ENCODE measurements at places on chromosomes 4 and X.

GRCh38 chr4:9811806-9812205, 30.4 kb downstream of the DRD5 start:
- no peak for DNase-seq

- DNase-seq: no peak
Measured at GRCh38 chrX:41789374-41789773, 65.4 kb downstream of the GPR82 start.

- no peak for DNase-seq
Measured at GRCh38 chr4:124083711-124084110, 628.8 kb downstream of the ANKRD50 start.

DNA sequence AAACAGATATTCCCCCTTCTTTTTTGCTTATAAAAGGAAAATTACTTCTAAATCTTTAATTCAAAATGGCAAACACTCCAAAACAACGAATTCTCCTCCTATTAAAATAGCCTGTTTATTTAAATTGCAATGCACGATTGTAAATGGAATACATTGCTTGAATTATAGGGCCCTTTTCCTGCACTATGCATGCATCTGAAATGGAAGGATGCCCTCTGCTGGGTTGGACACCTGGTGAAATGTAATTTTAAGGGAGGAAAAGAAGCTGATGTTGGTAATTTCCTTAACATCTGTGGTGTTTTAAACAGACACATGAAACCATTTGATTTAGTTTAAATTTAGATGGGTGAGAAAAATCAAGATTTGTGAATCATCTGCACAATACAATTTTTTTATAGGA, 72.8 kb downstream of the GRXCR1 start:
- DNase-seq: no peak

DNA sequence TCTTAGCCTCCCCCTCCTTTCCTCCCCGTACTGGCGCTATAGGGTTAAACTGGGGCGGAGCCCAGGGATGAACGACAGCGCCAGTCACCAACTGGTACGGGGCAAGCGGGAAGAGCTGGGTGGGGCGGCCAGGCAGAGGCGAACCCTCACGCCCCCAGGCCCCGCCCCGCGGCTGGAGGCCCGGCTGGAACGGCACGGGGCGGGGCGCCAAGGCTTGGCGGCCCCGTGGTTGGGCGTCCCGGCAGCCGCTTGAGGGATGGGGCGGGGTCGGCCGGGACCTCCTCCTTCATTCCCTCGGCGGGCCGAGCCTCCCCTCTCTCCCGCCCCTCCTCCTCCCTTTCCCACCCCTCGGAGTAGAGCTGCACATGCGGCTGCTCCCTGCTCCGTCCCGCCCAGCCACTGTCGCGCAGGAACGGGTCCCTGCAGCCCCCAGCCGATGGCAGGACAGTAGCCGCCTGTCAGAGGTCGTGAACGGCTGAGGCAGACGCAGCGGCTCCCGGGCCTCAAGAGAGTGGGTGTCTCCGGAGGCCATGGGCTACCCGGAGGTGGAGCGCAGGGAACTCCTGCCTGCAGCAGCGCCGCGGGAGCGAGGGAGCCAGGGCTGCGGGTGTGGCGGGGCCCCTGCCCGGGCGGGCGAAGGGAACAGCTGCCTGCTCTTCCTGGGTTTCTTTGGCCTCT, at the start of gene EDA:
TSS of gene EDA (plus strand) at position 335 of the 678 bp plus-strand sequence.
- DNase-seq: peak; percentile 92

- DNase-seq: no peak
Measured at GRCh38 chrX:24347881-24348280, 12.6 kb upstream of the SUPT20HL1 start.

- no peak for DNase-seq
Measured at GRCh38 chr4:130335417-130336194, 1239.7 kb downstream of the C4orf33 start.

- DNase-seq: no peak
Measured at GRCh38 chr4:126328914-126329313, 1014.2 kb downstream of the FAT4 start.

DNA sequence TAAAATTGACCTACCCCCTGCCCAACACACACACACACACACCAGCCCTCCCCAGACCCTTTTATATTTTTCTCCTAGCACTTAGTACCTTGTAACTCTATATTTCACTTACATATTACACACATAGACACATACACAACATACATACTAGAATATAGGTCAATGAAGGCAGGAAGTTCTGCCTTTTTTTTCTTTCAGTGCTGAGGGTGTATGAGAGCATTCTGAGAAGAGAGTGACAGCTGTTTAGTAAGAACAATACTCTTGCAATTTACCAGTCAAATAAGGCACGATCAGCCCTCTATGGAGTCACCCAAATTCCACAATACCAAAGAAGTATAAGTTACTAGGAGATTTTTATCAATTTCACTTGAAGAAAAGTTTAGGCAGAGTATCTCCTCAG, 33.5 kb downstream of the ACE2 start:
- DNase-seq: no peak

GRCh38 chrX:31271615-31272471, 200.0 kb upstream of the FTHL17 start:
- no peak for DNase-seq

- no peak for DNase-seq
Measured at GRCh38 chrX:11439846-11440245, 146.6 kb downstream of the AMELX start.

- DNase-seq: no peak
Measured at GRCh38 chr4:102324730-102325129, 20.6 kb downstream of the SLC39A8 start.

GRCh38 chrX:71253253-71254091, 468 bp downstream of the ZMYM3 start:
- no peak for DNase-seq

GRCh38 chrX:132758759-132759158, 199.7 kb downstream of the HS6ST2 start:
- DNase-seq: no peak

- DNase-seq: no peak
Measured at GRCh38 chr4:129246910-129247461, 151.0 kb downstream of the C4orf33 start.

DNA sequence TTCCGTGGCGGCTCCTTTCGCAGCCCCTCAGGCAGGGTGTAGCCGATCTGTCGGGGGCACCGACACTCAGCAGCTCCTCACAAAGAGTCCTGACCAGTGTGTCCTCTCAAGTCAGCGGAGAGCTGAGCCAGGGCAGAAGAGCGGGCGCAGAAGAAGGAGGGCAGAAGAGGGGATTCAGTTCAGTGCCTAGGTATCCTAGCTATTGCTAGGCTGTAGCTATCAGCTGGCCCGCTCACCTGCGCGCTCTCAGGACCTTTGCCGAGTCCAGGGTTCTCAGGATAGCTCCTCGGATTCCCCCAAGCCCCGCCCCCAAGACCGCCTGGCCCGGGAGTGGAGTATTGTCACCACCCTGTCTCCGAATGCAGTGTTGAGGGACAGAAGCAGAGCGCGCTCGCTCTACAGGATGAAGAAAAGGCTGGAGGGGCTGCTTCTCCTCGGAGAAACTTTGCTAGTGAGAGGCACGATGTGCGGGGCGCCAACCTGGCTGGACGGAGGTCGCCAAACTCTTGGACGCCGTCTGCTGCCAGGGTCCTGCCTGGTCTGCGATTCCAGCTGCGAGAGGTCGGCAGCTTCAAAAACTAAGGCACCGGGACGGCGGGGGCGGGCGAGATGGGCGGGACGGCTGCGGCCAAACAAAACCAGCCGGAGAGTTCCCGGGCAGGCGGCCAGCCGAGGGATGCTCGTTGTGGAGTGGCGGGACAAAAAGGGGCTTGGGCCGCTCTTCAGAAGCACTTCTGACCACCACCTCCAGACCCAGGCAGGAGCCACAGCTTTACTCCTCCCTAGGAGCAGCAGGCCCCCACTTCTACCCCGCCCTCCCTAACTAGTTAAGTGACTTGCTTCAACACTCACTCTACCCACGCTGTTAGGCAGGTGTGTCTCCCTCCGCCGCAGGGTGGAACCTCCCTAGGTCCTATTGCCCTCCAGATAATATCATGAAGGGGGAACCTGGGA, at the start of gene XKRX:
TSS of gene XKRX (minus strand) at position 258 of the 954 bp plus-strand sequence. CDS start 613 bp downstream, outside the sequence.
- no peak for DNase-seq

GRCh38 chr4:10554121-10554520, 96.9 kb upstream of the ZNF518B start:
- DNase-seq: no peak

DNA sequence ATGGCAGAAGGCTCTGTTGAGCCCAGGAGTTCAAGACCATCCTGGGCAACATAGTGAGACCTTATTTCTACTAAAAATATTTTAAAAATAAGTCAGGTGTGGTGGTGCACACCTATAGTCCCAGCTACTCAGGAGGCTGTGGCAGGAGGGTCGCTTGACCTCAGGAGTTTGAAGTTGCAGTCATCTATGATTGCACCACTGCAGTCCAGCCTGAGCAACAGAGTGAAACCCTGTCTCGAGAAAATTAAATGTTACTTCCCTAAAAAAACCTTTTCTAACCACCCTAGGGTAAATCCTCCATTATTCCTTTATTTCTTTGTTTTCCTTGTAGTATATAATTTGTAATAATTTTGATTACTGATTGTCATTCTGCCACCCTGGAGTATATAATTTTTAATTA, 7.9 kb downstream of the FAM200B start:
- DNase-seq: no peak

- DNase-seq: no peak
Measured at GRCh38 chrX:121479406-121479805, 432.0 kb downstream of the GLUD2 start.
